ENCODE measurements at places on chromosomes 1 and 21.
A peak's percentile ranks its signal among the peaks of the same experiment; 100 is the strongest.

DNA sequence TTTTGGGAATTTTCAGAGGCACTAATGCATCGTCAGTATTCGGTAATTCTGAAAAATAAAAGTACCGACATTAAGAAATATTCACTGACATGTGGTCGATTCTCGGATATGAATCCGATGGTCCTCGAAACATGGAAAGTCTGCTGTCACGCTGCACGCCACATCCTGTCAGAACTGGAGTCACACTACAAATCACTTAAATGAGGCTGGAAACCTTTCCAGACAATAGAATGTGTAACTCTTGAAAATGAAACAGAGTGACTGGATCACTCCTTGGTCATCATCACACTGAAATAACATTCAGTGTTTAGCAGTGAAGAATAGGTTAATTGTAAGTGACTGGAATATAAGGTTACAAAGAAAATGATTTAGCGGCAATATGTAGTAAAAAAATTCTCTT, 620.1 kb upstream of the ADAMTS5 start:
- DNase-seq = no peak

DNA sequence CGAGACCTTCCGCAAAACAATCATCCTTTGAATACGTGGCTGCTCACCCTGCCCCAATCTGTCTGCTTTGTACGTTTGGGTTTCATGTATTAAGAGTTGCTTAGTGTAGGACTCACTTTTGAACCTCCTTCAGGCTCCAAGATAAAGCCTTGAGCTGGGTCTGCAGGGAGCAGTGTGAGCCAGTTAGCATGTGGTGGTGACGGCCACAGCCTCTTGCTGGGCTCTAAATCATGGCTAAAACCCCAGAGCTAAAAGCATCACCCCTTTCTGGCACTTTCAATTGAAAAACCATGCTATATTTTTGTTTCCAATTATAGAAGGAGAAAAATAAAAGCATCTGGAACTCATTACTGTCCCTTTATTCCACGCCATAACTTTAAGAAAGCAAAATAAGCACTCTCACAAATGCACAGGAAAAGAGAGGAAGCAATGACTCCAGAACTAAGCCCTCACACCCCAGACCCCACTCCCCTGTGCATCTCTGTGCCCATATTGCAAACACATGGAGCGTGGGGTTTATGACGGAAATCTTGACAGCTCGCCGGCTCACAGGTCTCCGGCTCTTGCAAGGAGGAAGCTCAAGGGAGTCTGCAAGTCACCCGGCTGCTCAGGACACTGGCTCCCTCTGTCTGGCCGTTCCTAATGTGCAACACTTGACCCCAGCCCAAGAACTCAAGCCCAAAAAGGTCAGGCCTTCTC, 135.5 kb downstream of the MIS18A start:
- DNase-seq = no peak

DNA sequence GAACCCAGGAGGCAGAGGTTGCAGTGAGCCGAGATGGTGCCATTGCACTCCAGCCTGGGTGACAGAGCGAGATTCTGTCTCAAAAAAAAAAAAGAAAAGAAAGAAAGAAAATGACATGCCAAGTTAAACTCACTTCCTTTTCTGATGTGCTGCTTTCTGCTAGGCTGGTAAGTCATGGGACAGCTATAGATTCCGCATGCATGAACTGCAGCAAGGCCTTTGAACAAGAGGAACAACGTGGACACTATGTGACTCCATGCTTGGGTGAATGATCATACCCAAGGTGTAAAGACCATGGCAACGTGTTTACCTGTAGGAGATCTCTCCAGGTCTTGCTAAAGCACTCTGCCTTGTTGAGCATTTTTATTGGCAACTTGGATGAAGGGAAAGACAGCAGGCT, 10.3 kb upstream of the TTF2 start:
- DNase-seq = no peak

DNA sequence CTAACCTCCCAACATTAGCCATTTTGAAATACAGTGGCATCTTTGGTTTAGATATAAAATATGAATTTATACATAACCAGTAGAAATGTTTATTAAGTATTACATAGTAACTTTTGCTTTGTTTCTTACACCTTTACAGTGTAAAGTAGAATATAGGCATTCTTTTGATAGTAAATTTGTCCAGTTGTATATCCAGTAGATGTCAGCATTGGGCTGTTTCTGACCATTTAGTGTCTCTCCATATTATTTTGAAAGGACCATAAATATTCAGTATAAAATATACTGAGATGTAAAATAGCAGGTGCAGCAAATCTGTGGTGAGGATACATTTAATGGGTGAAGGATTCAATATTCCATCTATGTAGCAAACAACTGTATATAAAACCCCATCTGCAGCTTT, 115.8 kb upstream of the ZRANB2 start:
- DNase-seq = no peak

DNA sequence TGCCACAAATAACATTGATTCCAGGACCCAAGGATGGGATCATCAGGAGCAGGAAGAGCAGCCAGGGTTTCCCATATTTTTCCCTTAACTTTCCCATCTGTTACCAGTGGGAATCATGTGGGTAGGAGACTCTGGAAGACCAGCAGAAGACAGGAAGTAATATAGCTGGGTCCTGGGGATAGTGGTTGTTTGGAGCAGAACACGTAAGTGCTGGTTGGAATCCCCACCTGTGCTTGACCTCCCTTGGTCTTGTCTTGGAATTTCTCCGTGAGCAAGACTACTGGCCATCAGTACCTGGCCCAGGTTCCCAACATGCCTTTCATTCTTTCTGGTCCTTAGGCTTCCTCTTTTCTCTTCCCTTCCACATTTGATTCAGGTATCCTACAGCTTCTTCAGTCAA, 20.9 kb upstream of the SLC27A3 start:
- no peak for DNase-seq

DNA sequence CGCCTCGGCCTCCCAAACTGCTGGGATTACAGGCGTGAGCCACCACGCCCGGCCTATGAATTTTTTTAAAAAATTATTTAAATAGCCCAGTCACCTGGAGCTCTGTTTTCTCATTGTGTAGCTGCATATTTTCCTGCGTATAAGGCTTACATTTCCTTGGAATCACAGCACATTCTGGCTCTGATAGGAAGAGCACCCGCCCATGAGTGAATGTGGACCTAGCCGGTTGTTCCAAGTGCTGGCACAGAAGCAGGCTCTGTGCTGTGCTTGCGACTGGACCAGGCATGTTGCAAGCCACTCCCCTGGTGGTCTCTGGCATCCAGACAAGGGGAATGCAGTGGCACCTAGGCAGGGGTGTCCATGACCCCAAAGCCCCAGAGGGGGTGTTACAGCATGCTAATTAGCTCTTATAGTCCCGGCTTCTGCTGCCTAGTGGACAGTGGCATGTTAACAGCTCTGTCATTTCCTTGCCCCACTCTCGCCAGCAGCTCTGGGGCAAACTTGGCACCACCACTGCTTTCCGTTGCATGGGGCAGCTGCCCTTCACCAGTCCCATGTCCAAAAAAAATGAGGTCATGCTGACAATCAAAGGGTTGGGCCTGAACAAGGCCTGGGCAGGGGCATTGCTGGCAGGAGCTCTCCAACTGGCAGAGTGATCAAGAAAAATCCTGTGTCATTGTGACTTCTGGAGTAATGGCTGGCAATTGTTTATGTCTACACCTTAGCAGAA, 5.2 kb upstream of the VTCN1 start:
- DNase-seq = no peak

GRCh38 chr1:159005676-159006075, 4.0 kb upstream of the IFI16 start:
- no peak for DNase-seq

DNA sequence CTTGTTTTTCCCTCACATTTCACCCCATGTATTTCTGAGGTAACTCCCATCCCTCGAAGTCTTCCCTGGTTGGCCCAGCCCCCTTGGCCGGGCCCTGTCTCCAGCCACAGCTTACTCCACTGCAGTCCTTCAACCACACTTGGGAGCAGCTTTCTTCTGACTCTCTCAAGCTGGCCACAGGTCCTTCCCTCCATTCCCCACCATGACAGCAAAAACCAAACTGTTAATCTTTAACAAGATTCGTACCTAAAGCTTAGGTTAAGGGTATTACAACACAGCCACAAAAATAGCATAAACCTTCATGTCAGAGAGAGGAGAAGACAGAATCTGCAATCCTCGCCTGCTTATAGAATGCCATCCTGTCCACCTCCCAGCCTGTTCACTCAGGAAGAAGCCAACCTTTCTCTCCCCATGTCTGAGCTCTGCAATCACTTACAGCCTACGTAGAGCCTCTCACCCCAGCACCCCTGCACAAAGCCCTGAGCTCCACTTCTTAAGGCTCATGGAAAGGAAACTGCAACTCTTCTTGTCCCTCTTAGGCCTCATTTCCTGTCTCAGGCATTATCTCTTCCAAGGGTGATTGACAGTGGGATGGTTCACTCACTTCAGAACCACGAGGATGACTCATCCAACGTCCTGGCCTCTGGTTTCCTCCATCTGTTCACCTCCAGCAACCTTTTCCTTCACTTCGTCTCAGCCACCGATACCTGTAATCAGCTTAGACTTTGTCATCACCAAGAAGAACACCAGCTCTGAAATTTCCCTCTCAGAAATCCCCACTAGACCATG, 72.8 kb downstream of the CD2 start:
- DNase-seq = no peak

GRCh38 chr1:185861630-185862029, 127.4 kb downstream of the HMCN1 start:
- no peak for DNase-seq

GRCh38 chr1:82950606-82951200, 1048.2 kb downstream of the TTLL7 start:
- DNase-seq = no peak

DNA sequence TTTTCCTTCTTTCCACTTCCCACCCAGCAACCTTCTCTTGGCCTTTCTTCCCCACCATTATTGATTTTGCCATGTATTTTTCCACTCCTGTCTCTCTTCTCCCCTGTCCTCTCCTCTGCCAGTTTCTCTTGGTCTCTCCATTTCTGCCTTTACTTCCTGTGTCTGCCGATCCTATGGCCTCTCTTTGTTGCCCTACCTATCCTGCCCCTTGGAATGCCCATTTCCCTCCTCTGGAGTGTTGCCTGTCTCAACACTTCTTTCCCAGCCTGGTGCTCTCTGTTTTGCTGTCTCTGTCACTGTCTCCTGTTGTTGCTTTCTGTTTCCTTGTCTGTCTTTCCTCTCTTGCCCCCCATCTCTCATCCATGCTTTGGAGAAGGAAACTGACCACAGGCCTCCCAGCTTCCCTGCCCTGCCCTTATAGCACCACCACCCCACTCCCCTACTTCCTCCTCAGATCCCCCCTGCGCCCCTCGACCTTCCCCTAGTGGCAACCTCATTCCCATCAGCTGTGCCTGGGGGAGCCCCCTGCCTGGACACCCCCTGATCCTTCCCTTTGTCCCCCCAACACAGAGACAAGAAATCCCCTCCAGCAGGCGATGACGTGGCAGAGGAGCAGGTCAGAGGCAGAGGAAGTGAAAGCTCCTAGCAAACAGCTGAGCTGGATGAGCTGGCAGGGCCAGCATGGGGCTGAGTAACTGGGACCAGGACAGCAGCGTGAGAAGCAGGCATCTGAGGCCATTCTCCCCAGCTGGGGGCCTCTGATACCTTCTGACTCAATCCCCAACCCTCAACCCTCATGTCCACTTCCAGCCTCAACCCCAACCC, 6.6 kb upstream of the ETV3L start:
- no peak for DNase-seq

DNA sequence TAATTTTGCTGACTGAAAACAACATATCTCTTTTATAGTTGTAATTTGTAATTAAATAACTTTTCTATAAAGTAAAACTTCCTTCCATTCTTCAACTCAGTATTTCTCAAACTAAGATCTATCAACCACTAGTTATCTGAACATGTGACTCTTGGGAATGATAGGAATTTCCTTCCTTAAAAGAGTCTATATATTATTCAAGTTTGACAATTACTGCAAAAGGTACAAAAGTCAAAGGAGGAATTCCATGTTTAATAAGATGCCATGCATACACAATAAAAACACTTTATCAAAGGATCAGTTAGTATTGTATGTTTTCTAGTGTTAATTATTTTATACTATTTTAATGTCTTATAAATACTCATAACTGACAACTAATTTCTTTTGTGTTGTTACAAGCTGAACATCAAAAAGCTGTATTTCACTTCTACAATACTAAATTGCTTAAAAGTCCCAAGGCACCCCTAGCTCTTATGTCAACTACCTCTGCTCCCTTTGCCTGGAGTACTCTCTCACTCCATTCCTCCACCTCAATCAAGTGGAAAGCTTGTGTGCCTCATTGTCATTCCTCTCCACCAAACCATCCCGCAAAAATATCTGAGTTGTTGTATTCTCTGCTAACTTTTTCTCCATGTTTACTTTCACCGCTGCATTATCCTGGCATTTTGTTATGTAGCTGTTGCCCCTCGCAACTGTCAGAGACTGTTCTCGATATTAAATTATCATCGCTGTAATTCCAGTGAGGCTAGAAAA, 67.9 kb downstream of the SLC44A5 start:
- no peak for DNase-seq

GRCh38 chr1:184036517-184036949, 995 bp downstream of the COLGALT2 start:
- peak; percentile 20 for DNase-seq

DNA sequence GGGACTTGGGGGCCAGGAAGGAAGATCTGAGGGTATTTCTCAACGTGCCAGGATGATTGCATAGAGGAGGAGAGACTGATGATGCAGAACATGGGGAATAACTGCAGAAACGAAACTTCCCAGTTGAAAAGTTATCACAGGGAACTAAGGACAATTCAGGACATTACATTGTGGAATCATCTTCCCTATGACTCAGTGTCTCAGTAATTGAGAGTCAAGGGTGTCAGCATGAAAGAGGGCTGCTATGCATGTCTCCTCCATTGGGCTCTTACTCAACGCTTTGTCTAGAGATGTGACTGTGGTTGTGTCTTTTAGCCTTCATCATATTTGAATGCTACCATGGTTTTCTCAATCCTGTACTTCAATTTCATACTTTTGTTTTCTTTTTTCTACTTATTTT, 48.9 kb upstream of the PTGFR start:
- DNase-seq = no peak

- no peak for DNase-seq
Observed at GRCh38 chr21:15121655-15122120, 56.9 kb upstream of the NRIP1 start.

GRCh38 chr1:224623310-224623714, 7.2 kb downstream of the CNIH3 start:
- DNase-seq = no peak

DNA sequence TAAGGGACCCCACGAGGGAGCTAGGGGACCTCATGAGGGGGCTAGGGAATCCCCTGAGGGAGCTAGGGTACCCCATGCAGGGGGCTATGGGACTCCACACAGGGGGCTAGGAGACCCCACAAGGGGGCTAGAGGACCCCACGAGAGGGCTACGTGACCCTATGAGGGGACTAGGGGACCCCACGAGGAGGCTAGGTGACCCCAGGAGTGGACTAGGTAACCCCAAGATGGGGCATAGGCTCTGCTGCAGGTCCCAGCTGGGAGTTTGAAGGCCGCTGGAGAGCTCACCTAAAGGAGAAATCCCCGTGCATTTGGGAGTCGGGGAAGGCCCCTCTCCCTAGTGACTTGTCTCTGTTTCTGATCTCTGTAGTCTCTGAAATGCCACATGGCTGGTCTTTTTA, 50.0 kb upstream of the DMRTB1 start:
- no peak for DNase-seq

All from progenitor cell of endocrine pancreas (in vitro differentiated cells).